ENCODE measurements at places on chromosomes 1 and 21.
A peak's percentile ranks its signal among the peaks of the same experiment; 100 is the strongest.

DNA sequence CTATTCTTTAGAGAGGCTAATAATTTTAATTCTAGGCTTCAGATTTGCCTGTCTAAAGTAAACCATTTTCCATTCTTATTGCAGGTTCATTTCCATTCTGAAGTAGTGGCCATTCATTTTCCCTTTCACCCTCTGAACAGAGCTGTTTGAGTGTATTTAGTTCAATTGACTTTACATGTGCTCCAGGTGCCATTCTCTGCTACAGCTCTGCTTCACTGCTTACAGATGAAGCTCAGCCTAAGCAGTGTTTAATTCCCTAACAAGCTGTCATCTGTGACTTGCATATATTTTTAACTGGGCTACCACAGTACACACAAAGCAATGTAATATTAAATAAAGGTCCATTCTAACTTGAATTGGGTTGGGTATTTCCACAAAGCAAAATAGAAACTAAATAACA lies 1031.6 kb downstream of the KCNT2 start:
- H3K27me3 ChIP-seq, result no peaks in the 10 kb centered on the region
- DNase-seq, result no peak
- H3K4me3 ChIP-seq, result no peak overlapping the region
- H3K36me3 ChIP-seq, result no peaks in the 10 kb centered on the region
- no peak overlapping the region for H3K27ac ChIP-seq

DNA sequence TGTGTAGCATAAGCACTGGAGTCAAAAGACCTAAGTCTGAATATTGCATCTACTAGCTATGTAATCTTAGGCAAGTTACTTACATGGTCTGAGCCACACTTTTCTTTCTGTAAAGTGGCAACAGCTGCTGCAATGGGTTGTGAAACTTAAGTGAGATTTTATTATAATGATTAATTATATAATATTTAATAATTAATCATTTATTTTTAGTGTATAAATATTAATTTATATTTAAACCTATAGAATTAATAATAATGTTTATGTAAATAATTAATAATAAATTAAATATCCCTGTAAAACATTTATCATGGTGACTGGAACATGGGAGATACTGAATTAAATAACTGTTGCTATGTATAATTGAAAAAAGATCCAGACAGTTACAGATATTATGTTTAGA lies 180.3 kb downstream of the LRRC40 start:
- no peaks in the 10 kb centered on the region for H3K27me3 ChIP-seq
- no peak overlapping the region for H3K27ac ChIP-seq
- H3K36me3 ChIP-seq, result no peaks in the 10 kb centered on the region
- no peak for DNase-seq

DNA sequence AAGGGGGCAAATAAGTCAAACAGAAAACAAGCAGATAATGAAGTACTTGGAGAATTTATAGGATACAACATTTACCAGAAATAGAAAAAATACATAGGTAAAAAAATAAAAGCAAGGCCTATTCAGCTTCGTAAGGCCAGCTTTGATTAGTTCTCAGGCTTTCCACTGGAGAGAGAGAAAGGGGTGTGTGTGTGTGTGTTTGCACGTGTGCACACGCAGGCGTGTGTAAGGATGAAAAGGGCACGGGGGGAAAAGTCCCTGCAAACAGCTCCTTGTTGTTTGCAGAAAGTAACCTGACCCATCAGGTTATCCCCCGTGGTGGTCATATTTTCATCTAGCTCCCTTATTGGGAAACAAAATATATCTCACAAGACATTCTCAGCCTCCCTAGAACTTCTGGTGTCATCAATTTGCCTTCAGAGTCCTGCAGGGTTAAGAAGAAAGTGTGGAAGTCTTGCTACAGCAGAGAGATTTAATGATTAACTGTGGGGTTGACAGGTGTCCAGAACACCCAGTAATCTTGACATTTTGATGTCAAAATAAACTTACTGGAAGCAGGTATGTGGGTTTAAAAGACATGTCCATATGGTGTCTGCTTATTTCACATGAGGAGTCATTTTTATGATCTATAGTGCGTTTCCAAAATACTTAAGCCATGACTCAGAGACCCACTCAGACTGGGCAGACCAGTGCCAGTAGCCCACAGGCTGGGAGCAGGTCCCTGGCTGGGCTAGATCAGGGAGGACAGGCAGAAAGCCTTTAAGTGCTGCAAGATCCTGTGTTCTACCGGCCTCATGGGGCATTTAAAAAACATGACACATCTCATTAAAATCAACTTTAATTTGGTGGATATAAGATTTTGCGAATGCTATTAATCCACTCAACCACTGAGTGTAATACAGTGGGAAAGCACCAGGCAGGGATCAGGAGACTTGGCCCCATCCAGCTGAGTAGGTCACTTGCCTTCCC lies 487.6 kb upstream of the CAMK1G start:
- H3K27ac ChIP-seq, result no peak overlapping the region
- H3K36me3 ChIP-seq, result no peaks in the 10 kb centered on the region
- no peak overlapping the region for H3K4me3 ChIP-seq
- no peaks in the 10 kb centered on the region for H3K4me1 ChIP-seq
- DNase-seq, result no peak

DNA sequence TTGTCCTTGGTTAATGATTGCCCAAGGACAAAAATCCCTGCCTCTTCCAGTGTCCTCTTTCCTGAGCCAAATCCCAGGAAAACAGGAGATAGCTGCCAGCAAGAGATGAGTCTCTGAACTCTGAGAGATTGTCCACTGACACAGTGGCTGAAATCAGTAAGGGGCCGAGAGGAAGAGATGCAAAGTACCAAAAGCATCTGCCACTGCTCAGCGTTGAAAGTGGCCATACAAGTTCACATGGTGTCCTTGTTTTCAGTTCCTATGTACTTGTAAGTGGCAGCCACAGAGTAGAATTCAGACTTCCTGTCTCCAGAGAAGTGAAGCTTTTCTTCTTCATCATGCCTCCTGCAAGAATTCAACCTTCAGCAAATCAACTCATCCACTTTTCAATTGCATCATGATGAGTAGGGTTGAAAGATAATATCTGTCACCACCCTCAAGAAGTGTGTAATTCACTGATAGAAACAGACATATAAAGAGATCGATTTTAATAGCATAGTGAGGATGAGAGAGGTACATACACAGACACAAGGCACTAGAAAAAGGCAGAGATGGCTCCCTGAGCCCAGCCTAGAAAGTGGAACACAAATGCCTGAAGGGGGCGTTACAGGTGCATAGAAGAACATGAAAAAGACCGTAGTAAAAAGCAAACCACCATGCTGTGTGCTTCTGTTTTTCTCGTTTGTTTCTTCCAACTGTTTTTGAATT lies 185.8 kb downstream of the MRPL39 start:
- peak; percentile 15 for DNase-seq
- no peaks in the 10 kb centered on the region for H3K36me3 ChIP-seq
- no peaks in the 10 kb centered on the region for H3K4me1 ChIP-seq

DNA sequence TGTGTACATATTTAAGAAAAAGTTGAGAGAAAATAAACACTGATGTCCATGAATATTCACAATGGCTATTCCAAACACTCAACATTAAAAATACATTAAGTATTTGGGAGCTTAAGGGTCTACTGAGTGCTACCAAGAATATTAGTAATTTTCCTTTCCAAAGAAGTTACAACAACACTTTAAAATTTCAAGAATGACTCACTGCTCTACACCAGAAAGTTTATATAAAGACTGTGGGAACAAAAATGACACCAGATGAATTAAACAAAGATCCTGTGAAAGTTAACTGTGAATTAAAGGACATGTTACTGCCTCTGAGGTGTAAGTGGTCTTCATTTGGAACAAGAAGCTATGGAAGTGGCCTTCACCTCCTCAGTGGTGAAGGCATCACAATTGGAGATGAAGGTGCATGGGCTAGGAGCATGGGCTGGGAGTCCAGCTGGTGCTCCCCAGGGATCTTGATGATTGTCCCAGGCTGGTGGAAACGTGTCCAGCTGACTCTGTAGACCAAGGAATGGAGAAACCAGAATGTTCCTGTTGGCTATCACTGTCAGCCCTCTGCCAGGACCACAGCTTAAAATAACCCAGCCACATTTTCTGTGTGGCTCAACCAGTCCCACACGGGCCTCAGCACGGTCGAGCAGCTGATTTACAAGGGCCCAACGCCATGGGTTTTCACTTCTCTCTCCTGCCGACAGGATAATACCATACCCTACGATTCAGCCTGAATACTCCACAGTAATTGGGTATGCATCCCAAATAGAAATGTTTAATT lies 28.8 kb downstream of the TAF5L start:
- H3K36me3 ChIP-seq, result peaks cover 9% of the 10 kb centered on the region
- H3K27ac ChIP-seq, result no peak overlapping the region
- no peak for DNase-seq
- H3K27me3 ChIP-seq, result no peaks in the 10 kb centered on the region
- H3K4me1 ChIP-seq, result no peaks in the 10 kb centered on the region

DNA sequence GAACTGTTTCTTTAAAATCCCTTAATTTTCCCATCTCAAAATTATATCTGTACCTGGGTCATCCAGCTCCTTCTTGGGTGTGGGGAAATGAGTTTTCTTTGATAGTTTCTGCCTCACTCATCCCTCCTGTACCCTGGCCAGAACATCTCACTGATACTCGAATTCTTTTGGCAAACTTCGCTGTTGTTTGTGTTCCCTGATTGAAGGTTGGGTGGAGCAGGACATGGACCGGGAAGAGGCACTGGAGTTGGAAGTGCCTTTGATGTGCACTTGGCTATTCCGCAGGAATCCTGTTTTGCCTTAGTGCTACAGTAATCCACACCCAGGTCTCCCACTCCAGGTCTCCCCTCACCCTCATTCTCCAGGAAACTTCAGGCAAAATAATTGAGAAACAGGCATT lies 11.2 kb downstream of the MINDY1 start:
- H3K4me1 ChIP-seq, result no peaks in the 10 kb centered on the region
- no peak overlapping the region for H3K4me3 ChIP-seq
- no peaks in the 10 kb centered on the region for H3K27me3 ChIP-seq
- no peak for DNase-seq

DNA sequence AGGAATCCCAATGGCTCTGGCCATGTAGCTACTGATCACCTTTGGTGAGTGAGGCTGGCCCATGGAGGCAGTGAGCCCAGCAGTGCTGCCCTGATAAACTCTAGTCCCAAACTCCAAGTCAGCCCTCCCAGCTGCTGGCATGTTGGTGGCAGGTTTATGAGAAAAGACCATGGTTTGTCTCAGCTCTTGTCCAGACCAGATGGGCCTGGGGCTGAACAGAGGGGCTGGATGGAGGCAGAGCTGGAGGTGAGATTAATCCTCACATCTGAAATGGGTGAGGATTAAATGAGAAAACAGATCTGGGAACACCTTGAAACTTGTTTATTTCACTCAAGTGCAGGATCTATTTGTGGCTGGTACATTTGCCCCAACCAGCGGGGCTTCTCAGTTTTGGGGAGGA lies 3.2 kb downstream of the TMEM269 start:
- no peak for DNase-seq
- no peak overlapping the region for H3K27ac ChIP-seq
- no peaks in the 10 kb centered on the region for H3K27me3 ChIP-seq
- H3K4me1 ChIP-seq, result no peaks in the 10 kb centered on the region

GRCh38 chr1:181423301-181423918 lies 59.9 kb upstream of the CACNA1E start:
- no peaks in the 10 kb centered on the region for H3K36me3 ChIP-seq
- H3K4me3 ChIP-seq, result no peak overlapping the region
- no peaks in the 10 kb centered on the region for H3K4me1 ChIP-seq
- peak; percentile 62 for DNase-seq
- H3K27me3 ChIP-seq, result peaks cover 4% of the 10 kb centered on the region
- H3K27ac ChIP-seq, result no peak overlapping the region

DNA sequence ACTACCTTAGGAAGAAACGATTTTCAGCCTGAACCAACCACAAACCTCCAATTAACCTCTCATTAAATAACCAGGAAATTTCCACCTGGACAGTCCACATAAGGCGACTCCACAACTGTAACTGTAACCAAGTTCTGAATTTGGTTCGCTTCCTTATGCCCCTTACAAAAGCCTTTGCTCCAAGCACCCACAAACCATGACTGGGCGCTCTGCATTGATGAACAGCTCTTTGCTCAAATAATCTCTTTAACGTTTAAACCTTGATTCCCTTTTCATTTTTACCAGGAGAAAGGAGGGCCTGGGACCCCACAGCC lies 38.2 kb upstream of the ZNF124 start:
- no peaks in the 10 kb centered on the region for H3K36me3 ChIP-seq
- H3K4me1 ChIP-seq, result peaks cover 6% of the 10 kb centered on the region
- DNase-seq, result no peak
- H3K4me3 ChIP-seq, result peak overlapping the region; percentile 80

DNA sequence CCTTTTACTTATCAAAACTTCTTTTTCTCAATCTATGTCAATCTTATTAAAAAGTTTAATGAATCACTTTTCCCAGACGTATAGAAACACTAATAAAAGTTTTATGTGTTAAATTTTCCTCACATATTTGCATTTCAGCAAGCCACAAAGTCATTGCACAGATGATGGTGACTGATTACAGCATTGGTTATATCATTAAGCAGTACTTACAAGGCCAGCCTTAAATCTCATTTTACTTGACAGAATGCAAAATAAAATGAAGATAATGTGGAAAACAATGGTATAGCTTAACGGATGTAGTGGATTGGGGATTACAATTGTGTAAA lies 39.5 kb downstream of the TMEM200B start:
- no peaks in the 10 kb centered on the region for H3K27me3 ChIP-seq
- H3K27ac ChIP-seq, result no peak overlapping the region
- H3K36me3 ChIP-seq, result no peaks in the 10 kb centered on the region
- DNase-seq, result no peak
- no peak overlapping the region for H3K4me3 ChIP-seq

DNA sequence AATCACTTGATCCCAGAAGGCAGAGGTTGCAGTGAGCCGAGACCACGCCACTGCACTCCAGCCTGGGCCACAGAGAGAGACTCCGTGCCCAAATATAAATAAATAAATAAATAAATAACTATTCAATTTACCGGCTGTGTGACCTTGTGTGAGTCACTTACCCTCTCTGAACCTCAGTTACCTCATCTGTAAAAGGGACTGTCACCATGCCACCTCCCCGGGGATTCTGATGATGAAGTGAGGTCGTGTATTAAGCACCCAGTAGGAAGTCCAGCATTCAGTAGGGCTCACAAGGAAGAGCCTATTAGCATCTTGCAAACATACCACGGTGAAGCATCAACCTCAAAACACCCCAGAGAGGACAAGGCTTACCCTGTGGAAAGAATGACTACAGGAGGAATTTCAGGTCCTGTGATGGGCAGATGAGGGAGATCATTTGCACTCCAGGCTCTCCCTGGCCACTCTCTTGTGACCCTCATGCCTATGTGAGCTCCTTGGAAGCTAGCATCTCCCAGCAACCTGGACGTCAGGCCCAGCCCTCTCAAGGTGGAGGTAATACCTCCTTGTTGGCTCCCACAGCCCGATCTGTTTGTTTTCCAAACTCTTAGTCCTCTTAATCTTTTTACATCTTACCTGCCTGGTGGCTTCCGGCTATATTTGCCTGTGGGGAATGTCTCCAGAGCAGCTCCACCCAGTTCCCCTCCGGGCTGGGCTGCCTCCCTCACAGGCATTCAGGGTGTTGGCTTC lies 7.6 kb upstream of the C1QA start:
- H3K36me3 ChIP-seq, result no peaks in the 10 kb centered on the region
- H3K4me1 ChIP-seq, result peaks cover 28% of the 10 kb centered on the region
- no peak overlapping the region for H3K4me3 ChIP-seq
- H3K27me3 ChIP-seq, result no peaks in the 10 kb centered on the region

- H3K4me3 ChIP-seq, result no peak overlapping the region
- H3K27me3 ChIP-seq, result no peaks in the 10 kb centered on the region
- DNase-seq, result no peak
- H3K4me1 ChIP-seq, result no peaks in the 10 kb centered on the region
These were observed 66.5 kb downstream of the SDCCAG8 start for GRCh38 chr1:243322326-243322725.
